Left renal pelvis (tissue), 4 donors: ENCODE measurements at places on chromosomes 1 and 21. TPM values are rescaled to one million over a fixed set of nuclear protein-coding genes. Genes with fewer than 3 reads are reported as not detected.

DNA sequence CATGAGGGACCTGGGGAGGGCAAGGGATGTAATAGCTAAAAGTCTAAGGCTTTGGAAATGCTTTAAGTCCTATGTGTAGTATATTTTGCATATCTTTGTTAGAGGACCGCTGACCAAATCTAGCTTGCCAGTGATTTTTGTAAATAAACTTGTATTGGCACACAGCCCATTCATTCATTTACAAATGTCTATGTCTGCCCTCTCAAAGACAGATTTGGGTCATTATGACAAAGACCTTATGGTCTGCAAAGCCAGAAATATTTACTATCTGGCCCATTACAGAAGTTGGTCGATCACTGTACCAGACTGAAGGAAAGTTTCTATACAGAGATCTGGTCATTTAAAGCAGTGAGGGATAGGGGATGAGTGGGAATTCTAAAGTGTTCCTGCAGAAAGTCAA is 120.1 kb upstream of the RAVER2 start:
- no peak for DNase-seq

DNA sequence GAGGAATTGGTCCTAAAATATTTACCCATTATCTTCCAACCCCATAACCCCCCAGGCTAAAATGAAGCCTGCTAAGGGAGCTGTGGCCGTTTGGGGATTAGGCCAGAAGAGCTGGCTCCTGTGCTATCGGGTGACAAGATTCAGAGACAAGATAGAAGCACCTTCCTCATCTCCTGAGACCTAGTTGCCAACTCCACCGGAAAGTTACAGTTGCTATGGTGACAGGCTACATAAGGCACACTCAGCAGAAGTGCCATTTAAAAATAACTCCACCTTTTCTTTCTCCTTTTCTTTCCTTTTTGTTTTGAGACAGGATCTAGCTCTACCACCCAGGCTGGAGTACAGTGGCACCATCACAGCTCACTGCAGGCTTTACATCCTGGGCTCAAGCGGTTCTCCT is 43.6 kb upstream of the ROR1 start:
- DNase-seq, result no peak

Gene ESRRG
- polyA plus RNA-seq, result 54.3 TPM

DNA sequence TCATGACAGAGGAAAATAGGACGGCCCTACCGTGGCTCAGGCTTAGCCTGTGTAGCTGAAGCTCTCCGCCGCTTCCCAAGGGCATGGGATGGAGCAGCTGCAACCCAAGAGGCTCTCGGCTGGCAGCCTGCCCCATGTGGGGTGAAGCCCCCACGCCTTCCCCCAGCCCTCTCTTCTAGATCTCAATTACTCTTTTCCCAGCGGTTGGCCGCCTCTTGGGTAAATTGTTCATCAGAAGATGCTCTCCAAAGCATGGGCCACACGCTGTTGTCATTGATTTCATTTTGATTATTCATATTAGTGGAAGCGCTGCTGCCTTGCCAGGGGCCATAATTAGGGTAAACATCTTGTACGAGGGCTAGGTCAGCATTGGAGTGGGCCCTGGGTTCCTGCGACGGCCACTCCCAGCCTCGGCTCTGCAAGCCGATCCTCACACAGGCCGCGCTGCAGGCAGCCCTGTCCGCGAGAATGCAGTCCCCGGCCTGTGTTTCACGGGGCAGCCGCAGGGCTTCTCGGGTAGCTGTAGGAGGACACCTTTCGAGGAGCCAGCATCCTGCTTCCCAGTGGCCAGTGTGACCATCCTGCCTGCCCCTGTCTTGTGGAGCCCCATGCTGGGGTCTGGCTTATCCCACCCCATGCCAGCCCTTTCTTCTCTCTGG is 114.4 kb upstream of the VAMP3 start:
- DNase-seq, result no peak

DNA sequence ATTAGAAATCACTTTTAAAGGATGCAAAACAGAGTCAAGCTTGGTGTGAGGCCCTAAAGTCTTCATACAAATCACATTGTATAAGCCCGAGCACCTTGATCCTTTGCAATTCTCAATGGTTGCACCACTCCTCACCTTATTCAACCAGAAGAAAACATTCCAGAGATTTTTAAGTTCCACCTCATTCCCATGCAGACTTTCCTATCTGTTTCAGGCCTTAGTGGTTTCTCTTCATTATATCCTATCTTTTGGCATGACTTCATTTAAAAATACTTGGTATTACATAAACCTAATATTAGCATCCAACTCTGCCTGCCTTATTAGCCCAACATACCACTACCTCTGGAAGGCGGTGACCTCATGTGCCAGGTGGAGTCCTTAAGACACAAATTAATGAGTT is 9.3 kb upstream of the GREM2 start:
- DNase-seq, result no peak

DNA sequence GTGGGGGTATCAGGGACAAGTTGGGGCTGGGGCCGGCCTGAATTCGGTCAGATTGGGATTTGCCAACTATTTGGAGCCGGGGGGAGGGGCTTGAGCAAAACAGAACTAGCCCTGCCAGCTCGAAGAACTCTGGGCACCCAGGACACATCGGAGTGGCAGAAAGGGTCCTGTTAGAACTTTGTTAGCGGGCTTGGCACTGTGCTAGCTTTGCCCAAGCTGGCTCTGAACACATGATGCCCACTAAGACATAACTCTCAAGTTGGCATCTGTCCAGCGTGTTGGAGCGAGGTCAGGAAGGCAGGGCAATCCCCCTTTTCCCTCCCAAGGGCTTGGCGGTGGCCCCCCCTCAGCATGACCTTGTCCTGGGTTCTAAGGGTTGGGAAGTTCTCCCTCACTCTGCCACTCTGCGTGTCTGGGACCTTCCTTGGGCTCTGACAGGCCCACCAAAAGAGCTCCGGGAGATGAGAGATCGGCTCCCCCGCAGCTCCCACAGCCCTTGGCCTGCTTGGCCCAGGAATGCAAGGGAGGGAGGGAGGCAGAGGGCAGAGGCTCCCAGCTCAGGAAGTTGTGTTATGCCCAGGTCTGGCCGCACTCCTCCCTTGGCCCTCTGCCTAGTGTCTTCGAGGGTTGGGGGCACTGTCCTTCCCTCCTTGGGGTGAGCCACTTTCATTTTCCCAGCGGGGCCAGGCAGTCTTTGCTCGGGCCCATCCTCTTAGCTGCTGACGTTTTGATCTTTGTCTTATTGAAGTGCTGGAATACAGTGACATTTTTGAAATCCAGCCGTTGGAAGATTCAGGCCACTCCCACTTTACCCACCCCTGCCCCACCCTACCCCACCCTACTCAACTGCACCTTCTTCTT is 1.2 kb downstream of the LMNA start:
- DNase-seq, result no peak

Gene ZDHHC18
- 19.4 TPM for polyA plus RNA-seq
